SK-N-SH treated with all-trans-retinoic acid at 6 μM for 48 hours (cell line): ENCODE measurements at places on chromosomes 1 and 21.
A peak's percentile ranks its signal among the peaks of the same experiment; 100 is the strongest.

DNA sequence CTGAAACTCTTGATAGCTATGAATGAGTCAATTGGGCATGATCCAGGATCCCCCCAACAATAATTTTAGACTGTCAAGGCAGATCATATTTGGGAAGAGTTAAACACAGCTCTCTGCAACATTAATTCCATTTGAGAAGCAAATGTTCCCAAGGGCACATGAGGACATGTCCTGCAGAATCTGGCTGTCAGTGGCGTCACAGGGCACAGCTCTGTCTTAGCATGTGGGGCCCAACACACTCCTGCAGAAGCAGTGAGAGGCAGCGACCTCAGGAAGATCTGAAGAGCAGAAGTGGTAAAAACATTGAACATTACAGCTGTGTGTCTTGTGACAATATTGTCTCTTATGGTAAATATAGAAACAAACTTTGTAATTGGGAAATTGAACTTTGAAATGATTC is 197.1 kb upstream of the PBX1 start:
- no peak for ATAC-seq

- ATAC-seq: no peak
These were observed at the start of gene KRTAP6-3 for GRCh38 chr21:30592140-30592539. TSS of gene KRTAP6-3 (plus strand) at chr21:30592440. CDS start at chr21:30592446, 6 bp downstream.

DNA sequence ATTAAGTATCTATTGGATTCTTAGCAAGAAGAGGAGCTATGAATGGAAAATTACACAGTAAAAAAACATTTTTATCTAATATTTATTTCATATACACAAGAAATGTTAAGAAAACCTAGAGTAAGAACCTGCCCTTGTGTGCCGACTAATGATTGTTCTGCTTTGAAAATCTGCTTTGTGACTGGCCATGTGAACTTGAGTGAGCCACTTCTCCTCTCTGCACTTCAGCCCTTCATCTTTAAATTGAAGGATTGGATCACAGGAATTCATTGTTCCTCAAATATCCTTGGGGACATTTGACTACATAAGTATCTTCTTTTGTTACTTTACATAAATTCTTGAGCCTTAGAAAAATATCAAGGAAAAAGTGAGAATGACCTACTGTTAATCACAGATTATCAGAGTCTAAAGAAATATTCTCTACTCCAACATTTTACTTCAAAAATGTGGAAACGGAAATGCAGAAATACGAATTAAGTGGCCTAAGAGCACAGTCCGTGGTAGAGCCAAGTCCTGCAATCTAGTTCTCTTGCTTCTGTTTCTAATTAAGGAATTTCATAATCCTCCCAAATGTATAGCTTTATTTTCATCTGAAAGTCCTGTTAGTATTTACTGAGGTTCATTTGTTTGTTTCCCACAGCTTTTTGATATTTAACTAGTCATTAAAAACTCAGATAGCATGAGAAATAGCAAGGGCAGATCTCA is 46.3 kb upstream of the SAMSN1 start:
- ATAC-seq: no peak

DNA sequence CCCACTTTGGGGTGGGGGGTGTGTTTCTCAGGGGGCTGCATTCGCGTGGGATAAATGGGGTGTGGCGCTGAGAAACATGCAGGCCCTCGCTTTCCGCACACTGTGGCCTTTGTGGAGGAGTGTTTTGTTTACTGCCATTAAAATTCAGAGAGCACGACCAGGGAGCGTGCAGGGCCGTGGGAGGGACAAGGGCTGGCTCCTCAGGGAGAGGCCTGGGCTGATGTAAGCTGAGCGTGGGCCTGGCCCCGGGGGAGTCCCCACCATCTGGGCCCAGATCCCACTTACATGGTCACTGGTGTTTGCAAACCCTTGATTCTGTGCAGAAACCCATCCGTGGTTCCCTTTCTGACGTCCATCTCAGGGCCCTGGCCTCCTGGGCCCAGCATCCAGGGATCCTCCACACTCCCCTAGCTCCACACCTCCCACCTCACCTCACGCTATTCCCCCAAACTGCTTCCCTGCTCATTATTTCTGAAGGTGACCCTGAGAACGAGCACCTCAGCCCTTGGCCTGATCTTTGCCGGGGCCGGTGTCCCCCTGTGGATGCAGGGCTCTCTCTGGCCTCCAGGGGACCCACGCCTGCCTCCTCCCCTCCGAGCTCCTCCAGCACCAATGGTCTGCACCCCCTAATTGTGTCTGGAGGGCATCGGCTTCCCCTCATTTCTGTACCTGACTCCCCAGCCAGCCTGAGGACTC is 92.5 kb upstream of the SIM2 start:
- ATAC-seq: no peak

DNA sequence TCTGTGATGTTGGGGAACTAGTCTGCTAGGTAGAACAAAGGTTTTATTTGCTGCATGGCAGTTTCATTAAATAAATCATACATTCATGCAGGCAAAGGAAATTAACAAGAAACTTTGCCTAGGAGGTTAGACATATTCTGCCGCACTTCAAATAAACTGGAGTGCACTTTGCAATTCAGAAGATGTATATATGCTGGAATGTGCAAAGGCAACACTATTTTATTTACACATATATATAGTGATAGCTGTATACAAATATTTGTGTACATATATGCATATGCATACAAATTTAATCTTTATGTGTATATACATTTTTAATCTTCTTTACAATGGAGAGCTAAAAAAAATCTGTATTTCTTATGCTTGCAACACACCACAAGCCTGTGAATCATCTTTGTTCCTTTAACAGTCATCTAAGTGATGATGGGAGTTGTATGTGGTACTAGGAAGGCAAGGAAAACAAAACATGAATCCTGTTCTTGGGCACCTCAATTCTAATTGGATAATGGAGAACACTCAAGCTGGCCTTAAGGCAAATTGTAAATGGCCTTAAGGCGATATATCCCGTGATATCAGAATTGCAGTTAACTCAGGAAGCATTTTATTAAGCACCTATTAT is 605.8 kb upstream of the CAMK1G start:
- ATAC-seq: no peak

- ATAC-seq: peak; percentile 56
These were observed 27.1 kb downstream of the ZBTB17 start for GRCh38 chr1:15948595-15949452.
